ENCODE measurements at places on chromosomes 3 and 15. TPM values are rescaled to one million over a fixed set of nuclear protein-coding genes. Genes with fewer than 3 reads are reported as not detected.

NR2E3 gene
- total RNA-seq: not detected

CDC25A gene
- 27.8 TPM for total RNA-seq

HDAC11 gene
- 6.2 TPM for total RNA-seq

HCLS1 gene
- total RNA-seq: 259 TPM

PCYT1A gene
- total RNA-seq: 56.9 TPM

HTR3E gene
- not detected for total RNA-seq

FRMD5 gene
- total RNA-seq: 0.77 TPM

LRRC57 gene
- total RNA-seq: 26.2 TPM

SIDT1 gene
- 21.3 TPM for total RNA-seq

FAM81A gene
- not detected for total RNA-seq

FBXL22 gene
- total RNA-seq: 1.3 TPM

GATA2 gene
- total RNA-seq: 4.1 TPM

ROBO2 gene
- total RNA-seq: not detected

GOLGA8S gene
- 0.07 TPM for total RNA-seq

SERPINI2 gene
- not detected for total RNA-seq

KLHL6 gene
- total RNA-seq: 88.8 TPM

CTXN2 gene
- not detected for total RNA-seq

LINGO1 gene
- not detected for total RNA-seq

MUC20 gene
- total RNA-seq: 3.4 TPM

CADPS gene
- total RNA-seq: not detected

CILP gene
- total RNA-seq: 0.05 TPM

RFT1 gene
- 29.9 TPM for total RNA-seq

REC114 gene
- total RNA-seq: not detected

C3orf49 gene
- total RNA-seq: not detected

GOLGA6D gene
- total RNA-seq: 0.55 TPM

FES gene
- total RNA-seq: 81.5 TPM

PPM1L gene
- total RNA-seq: 6.4 TPM

SNX4 gene
- total RNA-seq: 30.8 TPM

ANKDD1A gene
- total RNA-seq: 8.4 TPM

ALDH1A3 gene
- total RNA-seq: not detected

OR5K2 gene
- total RNA-seq: not detected

LYZL4 gene
- not detected for total RNA-seq

CCDC39 gene
- not detected for total RNA-seq

CHRNA3 gene
- not detected for total RNA-seq

MINAR1 gene
- total RNA-seq: 0.62 TPM

Data from activated T-cell treated with anti-CD3 and anti-CD28 coated beads, Interleukin-2, amount 50 U/mL, for 72 hours (primary cell).